Spinal cord (tissue), 10 donors: ENCODE measurements at places on chromosomes 4 and X.

DNA sequence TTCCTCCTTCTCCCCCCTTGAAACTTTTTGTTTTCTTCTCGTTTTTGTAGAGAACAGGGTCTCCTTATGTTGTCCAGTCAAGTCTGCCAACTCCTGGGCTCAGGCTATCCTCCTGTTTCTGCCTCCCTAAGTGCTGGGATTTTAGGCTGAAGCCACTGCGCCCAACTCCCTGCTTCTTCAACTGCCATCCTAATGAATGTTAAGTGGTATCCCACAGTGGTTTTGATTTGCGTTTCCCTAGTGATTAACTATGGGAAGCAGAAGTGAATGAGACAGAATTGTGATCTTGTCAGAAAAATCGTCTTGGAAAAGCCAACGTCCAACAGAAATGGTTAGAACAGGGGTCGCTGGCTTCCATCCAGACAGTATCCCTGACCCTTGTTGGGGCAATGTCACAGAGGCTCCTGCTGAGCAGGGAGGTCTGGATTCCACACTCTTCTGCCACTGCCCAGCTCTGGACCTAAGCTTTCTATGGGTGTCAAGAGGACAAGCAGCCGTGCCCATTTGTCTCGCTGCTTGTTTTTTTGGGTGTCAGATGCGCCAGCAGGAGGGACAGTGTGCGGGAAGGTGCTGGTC is 869 bp upstream of the ADD1 start:
- no peak for DNase-seq

GRCh38 chr4:52546449-52546848 is 112.7 kb downstream of the USP46 start:
- DNase-seq: no peak

DNA sequence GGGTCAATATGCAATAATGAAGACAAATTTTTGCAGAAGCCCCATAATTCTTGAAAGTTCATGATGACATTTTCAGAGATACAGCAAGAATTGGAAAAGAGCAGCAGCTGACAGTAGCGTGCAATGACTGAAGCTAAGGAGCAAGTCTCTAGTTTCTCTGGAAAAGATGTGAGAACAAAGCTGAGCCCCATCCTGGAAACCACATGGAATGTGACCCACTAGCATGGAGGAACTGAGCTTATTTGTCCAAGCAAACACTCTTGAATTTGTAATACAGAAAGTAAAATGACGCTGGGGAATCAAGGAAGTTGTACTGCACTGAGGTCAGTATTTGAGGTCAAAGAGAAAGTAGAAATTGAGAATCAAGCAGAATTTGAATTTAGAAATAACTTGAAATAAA is 1447.2 kb downstream of the FSTL5 start:
- DNase-seq: no peak

- no peak for DNase-seq
Measured at GRCh38 chr4:74167585-74167984, 9.7 kb downstream of the MTHFD2L start.

GRCh38 chrX:49760290-49760890 is 64.6 kb upstream of the PAGE1 start:
- no peak for DNase-seq
